ENCODE measurements at places on chromosomes 2 and 18.

DNA sequence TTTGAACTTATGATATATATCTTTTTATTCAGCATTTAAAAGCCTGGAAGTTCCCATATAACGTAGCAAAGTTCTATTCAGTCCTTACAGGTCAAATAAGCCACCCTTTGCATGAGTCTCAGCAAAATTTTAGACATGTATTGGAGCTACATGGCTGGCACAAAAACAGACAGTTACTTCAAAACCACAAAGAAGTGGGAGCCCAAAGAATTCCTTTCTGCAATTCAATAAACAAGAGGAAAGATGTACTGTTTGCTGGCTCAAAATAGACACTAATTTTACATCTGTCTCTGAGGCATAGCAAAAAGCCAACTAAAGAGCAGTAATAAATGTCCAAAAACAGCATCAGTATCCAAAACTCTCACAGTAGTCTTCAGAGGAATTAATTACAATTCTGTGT, 87.0 kb downstream of the ZEB2 start:
- no peak for ATAC-seq

DNA sequence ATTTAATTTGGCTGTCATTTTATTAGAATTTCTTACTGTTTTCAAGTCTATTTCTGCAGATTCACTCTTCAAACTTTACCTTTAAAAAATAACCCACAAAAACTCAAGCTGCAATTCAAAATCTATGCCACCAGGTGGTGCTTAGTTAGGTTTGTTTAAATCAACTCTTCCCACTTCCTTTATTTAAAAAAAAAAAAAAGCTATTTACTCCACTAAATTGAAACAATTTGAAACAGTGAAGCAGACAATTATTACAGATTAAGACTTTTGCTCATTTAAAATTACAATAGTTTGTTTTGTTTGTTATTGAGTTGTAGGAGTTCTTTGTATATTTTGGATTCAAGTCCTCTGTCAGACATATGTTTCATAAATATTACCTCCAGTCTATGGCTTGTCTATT, 300.0 kb downstream of the PDE11A start:
- no peak for ATAC-seq

DNA sequence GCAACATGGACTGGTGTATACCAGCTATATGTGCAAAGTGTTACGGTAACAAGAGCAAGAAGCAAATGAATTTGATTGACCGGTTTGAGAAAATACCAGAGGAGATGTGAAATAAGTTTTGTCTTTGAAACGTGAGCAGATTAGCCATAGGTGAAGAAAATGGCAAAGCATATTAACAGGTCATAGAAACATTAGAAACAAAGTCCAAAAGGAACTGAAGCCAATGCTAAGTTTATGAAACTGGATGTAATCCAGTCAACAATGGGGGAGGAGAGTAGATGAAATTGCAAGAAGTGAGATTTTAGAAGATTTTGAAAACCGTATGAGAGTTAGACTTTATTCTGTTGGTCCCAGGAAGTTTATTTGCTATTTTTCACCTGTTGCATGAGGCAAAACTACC, 1315.4 kb upstream of the CHAC2 start:
- no peak for ATAC-seq

DNA sequence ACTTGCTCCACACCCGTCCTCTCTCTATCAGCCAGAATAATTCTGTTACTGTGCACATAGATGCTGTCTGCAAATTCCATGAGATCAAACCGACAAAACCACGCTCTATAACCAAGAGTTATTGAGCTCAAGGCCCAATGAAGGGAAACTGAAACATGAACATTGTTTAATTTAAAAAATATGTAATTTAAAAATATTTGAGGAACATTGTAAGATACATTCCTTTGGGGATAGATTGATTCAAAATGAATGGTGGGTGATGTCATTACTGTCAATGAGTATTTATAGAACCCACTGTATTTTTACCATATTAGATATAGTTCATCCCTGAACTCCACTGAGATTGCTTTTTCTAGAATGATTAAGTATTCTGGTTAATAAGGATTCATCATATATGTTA, 50.4 kb downstream of the NCKAP5 start:
- no peak for ATAC-seq

- peak; percentile 14 for ATAC-seq
These were observed 61.7 kb upstream of the TEX51 start for GRCh38 chr2:126836761-126837679.

DNA sequence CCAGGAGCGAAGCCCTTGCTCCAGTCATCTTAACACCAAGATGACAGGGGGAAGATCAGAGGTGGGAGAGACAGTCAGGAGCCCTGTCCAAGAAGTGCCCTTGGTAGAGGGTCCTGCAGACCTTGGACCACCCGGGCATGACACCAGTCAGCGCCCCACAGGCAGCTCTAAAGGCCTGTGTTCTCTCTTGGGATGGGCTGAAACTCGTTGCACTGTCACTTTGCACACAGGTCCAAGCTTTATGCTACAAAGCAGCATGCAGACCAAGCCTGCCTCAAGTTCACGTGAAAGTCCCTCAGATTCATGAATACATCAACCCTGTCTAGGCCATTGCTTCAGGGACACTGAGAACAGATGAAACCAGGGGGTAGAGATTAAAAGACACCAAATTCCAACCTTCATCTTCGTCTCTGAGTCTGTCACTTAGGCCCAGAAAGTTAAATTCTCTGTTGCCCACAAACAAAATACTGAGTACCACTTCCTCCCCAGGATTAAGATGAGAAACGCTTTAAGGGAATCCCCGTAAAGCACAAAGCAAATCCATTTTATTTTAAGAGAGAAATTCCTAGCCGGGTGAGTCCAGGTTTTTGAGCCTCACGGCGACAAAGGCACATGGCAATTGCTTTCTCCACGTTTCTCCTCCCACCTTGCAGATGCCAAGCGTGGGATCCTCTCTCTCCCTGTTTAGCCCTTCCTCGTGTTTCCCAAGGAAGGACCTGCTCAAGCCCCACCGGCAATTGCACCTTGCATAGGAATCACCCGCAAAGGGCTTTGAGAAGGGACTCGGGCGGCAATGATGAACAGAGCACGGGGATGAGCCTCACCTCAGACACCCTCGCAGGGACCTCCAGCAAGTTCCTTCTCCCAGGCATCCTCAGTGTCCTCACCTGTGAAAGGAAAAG, 75.0 kb upstream of the ID2 start:
- ATAC-seq: no peak

- no peak for ATAC-seq
These were observed 384.3 kb upstream of the SYT4 start for GRCh38 chr18:43661570-43661969.

GRCh38 chr2:215764441-215765048, 248.8 kb downstream of the MREG start:
- ATAC-seq: no peak

DNA sequence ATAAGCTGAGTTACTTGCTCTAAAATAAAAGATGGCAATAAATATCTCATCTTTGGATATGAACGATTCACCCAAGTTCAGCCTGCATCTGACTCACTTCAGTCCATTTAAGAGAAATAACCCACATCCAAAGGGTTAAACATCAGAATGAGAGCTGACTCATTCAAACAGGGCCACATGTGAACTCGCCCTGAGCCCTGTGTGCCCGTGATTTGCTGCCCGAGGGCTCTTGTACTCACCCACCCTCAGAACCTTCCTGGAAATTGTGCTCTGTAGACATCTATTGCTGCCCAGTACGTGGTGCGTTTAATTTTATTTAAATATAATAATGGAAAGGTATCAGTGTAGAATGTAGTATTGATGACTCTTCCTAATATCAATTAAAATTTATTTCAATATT, 66.9 kb upstream of the RBM44 start:
- ATAC-seq: peak; percentile 97

DNA sequence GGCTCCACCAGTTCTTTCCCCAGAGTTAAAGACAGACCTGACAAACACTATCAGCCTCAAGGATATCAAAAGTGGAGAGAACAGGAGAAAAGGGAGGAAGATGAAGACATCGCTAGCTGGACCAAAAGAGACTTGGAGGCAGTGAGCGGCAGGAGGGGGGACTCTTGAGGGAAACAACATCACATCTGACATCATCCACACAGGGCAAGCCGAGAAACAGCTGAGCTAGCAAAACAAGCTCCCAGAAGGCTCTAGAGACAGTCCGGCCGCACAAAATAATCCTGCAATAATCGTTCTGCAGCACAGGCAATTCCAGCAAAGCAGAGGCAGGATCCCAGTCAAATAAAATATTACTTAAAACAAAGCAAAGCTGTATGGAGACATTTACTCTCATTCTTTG, 239.8 kb downstream of the EN1 start:
- ATAC-seq: no peak

GRCh38 chr2:187642498-187642897, 88.3 kb upstream of the TFPI start:
- no peak for ATAC-seq

DNA sequence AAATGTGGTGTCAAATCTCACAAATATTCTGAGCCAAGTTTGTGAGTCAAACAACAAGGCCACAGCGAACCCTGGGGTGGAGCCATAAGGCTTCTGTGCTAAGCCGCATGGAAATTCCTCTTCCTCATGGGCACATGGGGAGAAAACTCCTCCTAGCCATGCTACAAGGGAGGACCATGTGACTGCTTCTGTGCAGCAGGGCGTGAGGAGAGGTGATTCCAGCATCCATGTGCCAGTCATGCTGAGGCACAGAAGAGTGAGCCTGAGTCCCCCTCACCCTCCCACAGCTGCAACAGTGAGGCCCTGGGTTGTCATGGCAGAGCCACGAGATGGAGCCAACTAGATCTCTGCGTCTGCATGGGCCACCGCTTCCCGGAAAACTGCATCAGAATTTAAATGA, 488.8 kb upstream of the RAB6C start:
- ATAC-seq: no peak

DNA sequence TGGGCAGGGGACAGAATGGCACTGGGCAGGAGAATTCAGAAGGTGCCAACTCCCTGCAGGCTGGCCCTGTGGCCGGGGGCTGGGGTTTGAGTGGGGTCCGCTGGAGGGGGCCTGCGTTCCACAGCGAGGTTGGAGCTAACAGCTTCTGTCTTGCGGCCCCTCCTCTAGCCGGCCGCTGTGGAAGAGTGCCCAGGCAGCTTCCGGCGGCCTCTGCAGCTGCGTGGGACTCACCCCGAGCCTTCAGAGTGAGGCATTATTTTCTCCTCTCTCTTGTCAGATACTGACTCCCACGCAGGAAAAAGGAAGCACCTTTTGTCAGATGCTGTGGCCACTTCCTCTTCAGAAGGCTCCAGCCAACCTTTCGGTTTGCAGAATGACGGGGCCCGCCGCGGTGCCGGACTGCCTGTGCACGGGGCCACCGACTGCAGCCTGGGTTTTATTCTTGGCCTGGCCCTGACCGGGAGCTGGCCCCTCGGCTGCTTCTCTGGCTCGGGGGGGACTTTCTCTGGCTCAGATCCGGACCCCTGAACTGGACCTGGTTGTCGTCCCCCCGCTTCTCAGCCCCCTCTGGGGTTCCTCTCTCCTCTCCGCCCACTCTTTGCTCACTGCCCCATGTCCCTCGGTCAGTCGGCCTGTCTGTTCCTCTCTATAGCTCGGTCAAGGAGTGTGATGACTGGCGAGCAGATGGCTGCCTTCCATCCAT, 40.1 kb downstream of the ARHGAP25 start:
- ATAC-seq: peak; percentile 63

DNA sequence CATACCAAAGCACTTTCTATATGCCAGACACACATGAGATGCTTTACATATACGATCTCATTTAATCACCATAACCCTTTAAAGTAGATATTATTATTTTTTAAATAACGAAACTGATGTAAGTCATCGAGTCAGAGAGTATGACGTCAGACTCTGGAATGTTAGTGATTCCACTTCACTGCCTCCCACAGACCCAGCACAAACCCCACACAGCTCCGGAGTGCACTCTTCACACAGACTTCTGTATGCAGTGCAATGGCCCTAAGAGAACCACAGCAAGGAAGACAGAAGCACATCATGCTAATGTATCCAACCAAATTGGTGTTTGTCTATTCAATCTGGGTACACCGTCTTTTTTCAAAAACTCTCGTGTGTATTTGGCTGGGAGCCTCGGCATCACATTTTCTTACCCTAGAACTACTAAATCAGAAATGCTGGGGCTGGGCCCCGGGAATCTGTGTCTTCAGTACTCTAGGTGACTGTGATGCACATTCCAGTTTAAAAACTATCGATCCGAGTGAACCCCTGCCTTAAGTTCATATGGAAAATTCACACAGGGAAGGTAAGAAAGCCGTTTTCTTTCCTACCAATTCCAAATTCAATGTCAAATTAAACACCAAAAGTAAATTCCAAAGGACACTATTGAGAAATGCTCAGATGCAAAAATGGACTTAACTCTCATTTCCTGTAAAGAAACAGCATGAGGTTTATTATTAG, 117.7 kb upstream of the ACVR1C start:
- ATAC-seq: no peak

- no peak for ATAC-seq
These were observed 101.2 kb upstream of the MAP4K4 start for GRCh38 chr2:101596333-101596732.

DNA sequence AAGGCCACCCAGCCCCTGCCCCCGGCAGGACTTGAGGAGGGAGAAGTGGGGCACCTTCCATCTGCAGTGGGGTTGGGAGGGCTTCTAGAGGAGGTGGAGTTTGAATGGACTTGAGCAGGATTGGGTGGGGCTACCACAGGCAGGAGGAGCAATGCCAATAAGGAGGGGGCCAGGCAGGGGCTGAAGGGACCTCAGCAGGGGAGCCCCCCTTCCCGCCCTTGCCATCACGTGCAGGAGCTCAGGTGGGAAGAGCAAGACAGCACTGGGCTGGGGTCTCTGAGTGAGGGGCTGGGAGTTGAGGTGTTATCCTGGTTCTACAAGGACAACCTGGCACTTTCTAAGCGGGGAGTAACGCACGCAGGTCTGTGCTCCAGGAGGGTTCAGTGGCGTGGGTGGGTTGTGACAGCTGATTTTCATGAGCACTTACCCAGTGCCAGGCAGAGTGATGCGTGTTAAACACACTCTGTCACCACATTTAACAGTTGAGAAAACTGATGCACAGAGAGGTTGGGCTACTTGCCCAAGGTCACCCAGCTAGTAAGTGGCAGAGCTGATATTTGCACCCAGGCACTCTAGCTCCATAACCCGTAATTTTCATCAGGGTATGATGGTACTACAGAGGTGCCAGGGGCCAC, 4.8 kb downstream of the CHRND start:
- no peak for ATAC-seq

DNA sequence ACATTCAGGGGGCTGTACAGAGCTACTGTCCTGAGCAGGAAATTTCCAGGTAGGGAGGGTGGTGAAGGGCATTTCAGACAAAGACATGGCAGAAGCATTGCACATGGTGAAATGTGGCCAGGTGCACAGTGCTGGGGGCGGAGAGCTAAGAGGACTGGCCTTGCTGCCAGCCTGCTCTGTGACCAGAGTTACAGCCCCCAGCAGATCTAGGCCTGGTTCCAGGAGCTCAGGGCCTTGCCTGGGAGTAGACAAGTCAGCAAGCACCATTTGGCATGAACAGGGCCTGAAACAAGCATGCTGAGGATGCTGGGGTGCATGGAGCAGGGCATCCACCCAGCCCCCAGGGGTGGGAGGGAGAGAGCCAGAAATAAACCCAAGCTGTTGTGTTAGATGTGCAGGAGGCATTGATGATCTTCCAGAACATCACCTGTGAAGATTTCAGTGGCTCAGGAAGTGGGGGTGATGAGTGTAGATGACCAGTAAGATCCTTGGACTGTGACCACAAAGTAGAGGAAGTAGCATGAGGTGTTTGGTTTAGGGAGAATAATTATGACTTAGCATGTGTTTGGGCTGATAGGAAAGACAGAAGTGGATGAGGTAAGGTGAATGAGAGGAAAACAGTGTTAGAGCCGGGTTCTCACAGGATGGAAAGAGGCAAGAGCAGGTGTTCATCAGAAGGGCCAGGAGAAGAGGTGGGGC, 61.1 kb downstream of the COA5 start:
- ATAC-seq: no peak

- no peak for ATAC-seq
These were observed 184.4 kb upstream of the SLC39A10 start for GRCh38 chr2:195472501-195473234.
